ENCODE measurements at places on chromosomes 16 and 17.

- DNase-seq: no peak
Measured at GRCh38 chr17:40922239-40922638, 15.2 kb downstream of the KRT23 start.

DNA sequence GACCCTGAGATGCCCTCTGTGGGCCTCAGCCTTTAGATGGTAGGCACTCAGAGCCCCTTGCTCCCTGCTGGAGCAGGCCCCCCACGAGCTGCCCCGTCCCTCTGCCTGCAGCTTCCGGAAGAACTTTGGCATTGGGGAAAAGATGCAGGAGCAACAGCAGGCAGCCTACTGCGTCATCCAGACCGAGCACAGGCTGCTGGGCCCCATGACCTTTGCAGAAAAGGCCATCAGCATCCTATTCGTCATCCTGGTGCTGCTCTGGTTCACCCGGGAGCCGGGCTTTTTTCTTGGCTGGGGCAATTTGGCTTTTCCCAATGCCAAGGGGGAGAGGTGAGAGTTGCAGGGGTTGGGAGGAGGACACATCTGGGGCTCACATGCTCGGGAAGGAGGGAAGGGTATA is 12.7 kb upstream of the FOXN1 start:
- no peak for DNase-seq

- DNase-seq: peak; percentile 73
Measured at GRCh38 chr16:64626776-64627175, 495.1 kb downstream of the CDH11 start.

DNA sequence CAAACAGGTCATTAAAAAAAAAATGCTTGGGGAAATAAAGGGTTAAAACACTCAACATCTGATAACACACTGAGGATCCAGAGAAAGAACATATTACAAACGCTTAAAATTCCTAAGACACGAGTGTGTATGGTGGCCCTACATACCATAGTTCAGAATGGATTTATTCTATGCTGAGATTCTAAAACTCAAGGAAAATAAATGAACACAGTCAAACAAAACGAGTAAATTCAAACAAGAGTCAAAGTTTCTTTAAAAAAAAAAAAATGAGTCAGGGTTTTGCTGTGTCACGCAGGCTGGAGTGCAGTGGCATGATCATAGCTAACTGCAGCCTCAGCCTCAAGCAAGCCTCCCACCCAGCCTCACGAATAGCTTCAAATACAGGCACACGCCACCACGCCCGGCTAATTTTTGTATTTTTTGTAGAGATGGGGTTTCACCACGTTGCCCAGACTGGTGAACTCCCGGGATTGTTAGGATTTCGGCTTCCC is 17.4 kb downstream of the CRK start:
- DNase-seq: no peak

DNA sequence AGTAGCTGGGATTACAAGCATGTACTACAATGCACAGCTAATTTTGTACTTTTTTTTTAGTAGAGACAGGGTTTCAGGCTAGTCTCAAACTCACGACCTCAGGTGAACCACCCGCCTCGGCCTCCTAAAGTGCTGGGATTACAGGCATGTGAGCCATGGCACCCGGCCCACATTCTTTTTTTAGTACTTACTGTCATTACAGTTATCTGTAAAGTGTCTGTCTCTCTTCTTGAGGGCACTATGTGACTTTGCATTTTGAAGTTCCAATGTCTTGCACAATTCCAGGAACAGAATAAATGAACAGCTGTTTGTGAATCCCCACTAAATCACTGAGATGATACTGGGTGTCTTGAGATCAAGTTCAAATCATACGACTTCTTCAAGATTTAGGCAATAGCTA is 1540.3 kb downstream of the CDH11 start:
- no peak for DNase-seq

DNA sequence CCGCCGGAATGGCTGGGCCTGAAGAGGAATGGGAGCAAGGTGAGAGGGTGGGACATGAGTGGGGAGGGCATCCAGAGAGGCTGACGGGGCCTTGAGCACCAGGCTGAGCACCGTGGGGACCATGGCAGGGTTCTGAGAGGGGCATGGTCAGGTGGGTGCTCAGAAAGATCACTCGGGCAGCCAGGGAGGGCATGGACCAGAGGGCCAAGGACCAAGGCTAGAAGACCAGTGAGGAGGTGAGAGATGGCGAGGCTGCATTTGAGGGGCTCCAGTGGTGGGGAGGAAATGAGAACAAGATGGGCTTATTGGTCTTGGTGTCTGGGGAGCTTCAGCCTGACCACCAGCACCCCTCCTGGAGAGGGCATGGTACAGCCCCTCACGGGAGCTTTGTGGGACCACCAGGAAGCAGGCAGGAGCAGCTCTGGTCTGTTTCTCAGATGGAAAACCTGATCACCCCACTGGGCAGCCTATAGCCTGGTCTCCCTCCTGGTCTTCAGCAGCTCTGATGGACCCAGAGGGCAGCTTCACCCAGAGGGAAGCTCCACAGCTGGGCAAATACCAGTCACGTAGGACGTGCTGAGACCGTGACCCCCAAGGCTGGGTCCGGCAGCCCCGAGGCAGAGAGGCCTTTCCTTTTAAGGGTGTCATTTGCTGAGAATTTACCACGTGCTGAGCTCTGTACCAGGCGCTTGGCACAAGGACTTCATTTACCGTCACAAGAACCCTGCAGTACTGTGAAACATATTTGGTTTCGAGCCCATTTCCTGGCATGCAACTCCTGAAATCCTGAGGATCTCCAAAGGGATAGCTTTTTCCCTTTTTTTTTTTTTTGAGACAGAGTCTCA is 11.4 kb upstream of the NCBP3 start:
- DNase-seq: no peak

DNA sequence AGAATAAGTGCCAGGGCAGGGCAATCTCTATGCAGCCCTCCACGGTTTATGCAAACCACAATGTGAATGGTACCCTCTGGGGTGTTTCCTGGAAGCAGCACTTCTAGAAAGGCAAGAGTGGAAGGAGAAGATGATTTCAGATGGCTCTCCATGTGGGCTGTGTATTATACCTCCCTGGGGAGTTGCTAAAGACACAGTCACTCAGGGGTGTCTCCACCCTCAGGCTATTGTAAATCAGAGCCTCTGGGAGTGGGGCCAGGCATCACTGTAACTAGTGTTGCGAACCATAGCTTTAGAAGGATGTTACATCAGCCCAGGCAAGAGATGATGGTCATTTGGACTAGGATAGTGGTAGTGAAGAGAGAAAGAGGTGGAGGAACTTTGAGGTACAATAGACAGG is 83.3 kb upstream of the ZKSCAN2 start:
- DNase-seq: no peak

DNA sequence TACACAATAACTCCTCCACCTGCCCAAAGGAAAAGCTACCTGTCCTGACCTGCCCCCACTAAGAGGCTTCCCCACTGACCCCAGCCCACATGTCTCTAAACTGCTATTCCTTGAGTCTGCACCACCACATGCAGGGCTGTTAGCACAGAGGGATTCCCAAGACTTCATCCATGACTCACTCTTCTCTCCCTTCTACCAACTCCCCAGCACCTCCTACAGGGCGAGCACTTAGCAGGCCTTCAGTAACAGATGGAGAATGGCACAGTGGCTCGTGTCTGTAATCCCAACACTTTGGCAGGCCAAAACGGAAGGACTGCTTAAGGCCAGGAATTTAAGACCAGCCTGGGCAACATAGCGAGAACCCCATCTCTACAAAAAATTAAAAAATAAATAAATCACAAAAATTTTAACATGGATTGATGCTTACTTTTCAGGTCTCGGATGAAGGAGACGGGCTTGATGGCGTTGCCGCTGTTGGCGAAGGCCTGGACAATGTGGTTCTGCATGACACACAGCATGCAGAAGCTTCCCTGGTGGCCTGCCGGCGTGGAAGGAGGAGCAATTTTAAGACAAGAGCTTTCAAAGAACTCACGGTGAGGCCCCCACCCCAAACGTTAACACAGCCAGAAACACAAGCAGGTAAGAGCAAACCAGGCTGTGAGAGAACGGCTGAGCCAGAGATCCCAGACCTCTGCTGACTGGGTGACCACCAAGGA is 12.0 kb downstream of the USP36 start:
- DNase-seq: peak; percentile 75

DNA sequence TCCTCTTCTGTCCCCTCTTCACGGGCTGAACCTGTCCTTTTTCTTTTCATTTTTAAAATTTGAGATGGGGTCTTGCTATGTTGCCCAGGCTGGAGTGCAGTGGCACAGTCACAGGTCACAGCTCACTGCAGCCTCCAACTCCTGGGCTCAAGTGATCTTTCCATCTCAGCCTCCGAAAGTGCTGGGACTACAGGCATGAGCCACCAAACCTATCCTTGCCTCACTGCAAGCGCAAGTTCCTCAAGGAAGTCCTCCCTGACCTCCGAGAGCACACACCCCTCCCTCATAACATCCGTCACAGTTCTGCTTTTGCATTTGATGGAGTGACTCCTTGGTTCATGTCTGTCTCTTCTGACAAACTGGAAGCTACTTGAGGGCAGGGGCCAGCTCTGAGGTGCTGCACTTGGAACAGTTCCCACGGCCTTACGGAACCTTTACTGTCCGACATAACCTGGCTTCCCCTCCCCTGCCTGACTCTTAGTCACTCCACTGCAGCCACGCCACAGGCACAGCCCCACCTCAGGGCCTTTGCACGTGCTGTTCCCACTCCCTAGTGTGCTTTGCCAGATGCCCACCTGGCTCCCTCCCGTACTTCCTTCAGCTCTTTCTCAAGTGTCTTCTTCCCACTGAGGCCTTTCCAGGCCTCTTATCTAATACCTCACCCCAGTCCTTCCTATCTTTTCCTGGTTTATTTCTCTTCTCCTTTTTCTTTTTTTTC is 4.4 kb downstream of the TBX6 start:
- DNase-seq: no peak

Data from D341Med (cell line).